Neural progenitor cell (in vitro differentiated cells): ENCODE measurements at places on chromosomes 16 and 17.

GRCh38 chr16:23640615-23640930, 537 bp downstream of the PALB2 start:
- no peaks in the 10 kb centered on the region for H3K36me3 ChIP-seq
- DNase-seq: no peak
- H3K27me3 ChIP-seq: no peaks in the 10 kb centered on the region
- peak overlapping the region; percentile 69 for H3K4me3 ChIP-seq
- H3K27ac ChIP-seq: no peak overlapping the region

DNA sequence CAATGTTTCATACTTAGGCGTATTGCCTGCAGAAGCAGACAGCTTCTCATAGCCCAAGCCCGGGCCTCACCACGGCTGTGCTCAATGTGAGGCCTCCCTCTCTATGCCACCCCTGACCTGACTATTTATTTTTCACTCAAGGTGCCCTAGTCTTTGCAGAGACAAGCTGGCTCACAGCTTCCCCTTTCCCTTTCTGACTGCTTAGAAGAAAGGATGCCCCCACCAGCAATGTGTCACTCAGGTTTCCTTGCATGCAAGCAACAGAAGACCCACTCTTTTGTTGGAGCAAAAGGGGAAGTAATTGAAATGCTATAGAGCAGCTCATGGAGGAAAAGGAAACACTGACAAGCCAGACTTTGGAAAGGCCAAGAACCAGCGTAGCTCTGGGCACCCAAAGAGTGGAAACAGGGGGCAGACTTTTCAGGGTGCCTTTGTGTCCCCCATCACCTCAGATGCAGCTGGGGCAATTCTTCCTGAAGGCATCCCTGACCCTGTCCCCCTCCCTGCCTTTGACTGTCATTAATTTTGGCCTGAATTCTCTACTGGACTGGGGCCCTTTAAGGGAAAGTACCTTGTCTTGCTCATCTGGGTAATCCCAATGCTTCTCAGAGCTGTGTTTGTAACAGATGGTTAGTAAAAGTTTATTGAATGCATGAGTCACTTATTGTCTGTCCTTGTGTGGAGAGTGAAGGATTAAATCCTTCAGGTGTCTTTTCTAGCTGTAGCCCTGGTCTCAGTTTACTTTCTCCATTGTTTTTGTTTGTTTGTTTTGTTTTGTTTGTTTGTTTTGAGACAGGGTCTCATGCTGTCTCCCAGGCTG, 17.8 kb downstream of the RGS9 start:
- H3K27ac ChIP-seq: no peak overlapping the region
- no peak overlapping the region for H3K4me3 ChIP-seq
- DNase-seq: no peak
- no peaks in the 10 kb centered on the region for H3K36me3 ChIP-seq
- H3K27me3 ChIP-seq: no peaks in the 10 kb centered on the region
- peaks cover 6% of the 10 kb centered on the region for H3K4me1 ChIP-seq

GRCh38 chr17:45408611-45409421, 23.9 kb downstream of the ARHGAP27 start:
- H3K4me3 ChIP-seq: no peak overlapping the region
- H3K4me1 ChIP-seq: peaks cover 17% of the 10 kb centered on the region
- H3K36me3 ChIP-seq: no peaks in the 10 kb centered on the region
- no peak overlapping the region for H3K27ac ChIP-seq
- H3K27me3 ChIP-seq: no peaks in the 10 kb centered on the region

DNA sequence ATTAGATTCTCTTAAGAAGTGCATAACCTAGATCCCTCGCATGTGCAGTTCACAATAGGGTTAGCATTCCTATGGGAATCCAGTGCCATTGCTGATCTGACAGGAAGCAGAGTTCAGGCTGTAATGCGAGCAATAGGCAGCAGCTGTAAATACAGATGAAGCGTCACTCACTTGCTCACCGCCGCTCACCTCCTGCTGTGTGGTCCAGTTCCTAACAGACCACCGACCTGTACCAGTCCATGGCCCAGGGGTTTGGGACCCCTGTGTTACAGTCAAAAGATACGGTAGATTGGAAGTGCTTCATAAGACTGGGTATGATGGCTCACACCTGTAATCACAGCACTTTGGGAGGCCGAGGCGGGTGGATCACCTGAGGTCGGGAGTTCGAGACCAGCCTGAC, 2.8 kb downstream of the STAT5A start:
- H3K36me3 ChIP-seq: no peaks in the 10 kb centered on the region
- H3K27ac ChIP-seq: no peak overlapping the region
- DNase-seq: no peak
- no peaks in the 10 kb centered on the region for H3K4me1 ChIP-seq
- no peak overlapping the region for H3K4me3 ChIP-seq

DNA sequence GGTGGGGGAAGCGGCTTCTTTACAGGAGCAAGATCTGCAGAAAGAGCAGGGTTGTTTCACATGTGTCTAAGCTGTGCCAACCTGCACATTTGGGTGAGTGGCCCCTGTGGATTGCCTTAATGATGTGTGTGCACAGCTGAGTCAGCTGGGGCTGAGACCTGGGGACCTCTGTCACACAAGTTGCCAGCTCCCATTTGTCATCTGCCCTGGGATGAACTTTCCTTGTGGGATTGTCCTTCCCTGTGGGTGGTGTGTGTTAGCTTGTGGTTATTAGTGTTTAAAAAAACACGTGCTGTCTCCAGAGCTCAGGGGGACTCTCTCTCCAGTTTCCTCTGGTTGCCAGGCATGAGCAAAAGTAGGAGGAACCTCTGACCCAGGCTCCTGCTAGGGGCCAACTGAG, 400.5 kb upstream of the CCL2 start:
- H3K4me3 ChIP-seq: no peak overlapping the region
- no peak for DNase-seq
- no peaks in the 10 kb centered on the region for H3K27me3 ChIP-seq
- H3K36me3 ChIP-seq: no peaks in the 10 kb centered on the region

DNA sequence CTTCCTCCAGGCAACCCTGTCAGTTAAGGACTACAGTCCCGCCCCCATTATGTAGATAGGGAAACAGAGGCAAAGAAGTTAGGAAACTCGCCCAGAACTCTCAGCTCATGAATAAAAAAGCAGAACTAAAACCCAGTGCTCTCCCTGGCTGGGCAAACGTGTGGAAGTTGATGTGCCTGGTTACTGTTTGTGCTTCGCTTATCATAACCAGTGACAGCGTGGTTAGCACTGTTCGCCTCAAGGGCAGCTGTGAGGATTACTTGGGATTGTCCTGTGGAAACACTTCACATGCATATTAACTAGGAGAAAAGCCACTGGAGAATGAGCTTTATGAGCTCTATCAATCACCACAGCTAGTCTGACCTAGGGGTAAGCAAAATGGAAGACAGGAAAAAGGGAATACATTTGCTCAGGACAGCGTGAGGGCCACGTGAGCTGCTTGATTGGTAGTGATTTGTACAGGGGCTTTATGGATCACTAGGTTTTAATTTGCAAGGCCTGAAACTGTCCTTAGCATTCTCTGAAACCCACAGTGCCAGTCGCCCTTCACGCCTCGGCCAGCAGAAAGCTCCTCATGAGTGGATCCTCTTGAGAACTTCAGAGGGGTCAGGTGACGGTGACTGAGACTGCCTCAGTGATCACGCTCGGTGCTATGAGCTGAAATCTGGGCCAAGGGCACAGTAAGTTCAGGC, 19.9 kb downstream of the CYB5D2 start:
- DNase-seq: no peak
- H3K36me3 ChIP-seq: no peaks in the 10 kb centered on the region
- no peaks in the 10 kb centered on the region for H3K27me3 ChIP-seq
- H3K27ac ChIP-seq: no peak overlapping the region
- H3K4me1 ChIP-seq: peaks cover 9% of the 10 kb centered on the region

- no peak overlapping the region for H3K4me3 ChIP-seq
- DNase-seq: no peak
- H3K27me3 ChIP-seq: peaks cover 4% of the 10 kb centered on the region
- H3K36me3 ChIP-seq: no peaks in the 10 kb centered on the region
Observed at GRCh38 chr17:37762666-37763065, 17.8 kb upstream of the HNF1B start.

DNA sequence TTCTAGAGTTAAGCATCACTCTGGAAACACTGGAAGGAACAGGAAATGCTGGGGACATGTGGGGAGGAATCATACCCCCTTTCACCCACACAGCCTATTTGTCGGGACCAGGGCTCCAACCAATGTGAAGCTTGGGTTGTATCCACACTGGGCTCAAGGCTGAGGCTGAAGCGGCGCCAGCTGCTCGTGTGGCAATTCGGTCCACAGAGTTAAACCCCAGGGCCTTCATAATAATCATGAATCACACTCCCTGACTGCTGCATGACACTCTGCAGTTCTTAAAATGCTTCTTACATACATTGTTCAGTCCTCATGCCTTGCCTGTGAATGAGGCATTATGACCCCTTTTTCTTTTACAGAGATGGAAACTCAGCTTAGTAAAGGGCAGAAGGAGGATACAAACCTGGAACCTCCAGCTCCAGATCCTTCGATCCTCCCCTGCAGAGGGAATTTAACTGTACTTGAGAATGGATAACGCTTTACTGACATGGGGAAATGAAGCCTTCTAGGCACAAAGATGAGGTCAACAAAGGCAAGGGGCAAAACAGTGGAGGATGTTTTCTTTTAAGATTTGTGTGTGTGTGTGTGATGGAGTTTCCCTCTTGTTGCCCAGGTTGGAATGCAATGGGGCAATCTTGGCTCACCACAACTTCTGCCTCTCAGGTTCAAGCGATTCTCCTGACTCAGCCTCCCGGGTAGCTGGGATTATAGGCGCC, 72.7 kb downstream of the SOX9 start:
- H3K4me1 ChIP-seq: no peaks in the 10 kb centered on the region
- no peak overlapping the region for H3K27ac ChIP-seq
- DNase-seq: no peak
- H3K27me3 ChIP-seq: no peaks in the 10 kb centered on the region

DNA sequence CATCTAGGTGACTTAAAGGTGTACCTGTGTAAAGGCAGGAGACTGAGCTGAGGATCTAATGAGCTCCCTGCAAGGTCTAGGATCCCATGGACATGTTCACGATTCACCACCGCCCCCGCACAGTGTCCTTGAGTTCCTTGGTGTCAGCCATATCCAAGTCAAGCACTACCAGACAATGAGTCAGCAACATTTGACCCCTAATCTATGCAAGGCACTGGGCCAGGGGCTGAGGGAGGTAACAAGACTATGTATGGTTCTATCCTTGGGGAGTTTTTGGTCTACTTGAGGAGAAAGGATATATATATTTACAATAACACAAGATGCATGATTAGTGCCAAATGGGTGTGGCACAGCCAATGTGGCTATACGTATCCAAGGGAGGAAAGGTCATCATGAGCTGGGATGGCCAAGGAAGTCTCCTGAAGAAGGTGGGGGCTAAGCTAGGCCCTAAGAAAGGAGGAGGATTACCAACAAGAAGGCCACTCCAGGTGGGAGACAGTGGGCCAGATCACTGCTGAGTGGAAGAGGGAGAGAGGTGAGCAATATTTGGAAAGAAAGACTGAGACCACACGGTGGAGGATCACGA, 35.0 kb downstream of the ITGB3 start:
- no peak overlapping the region for H3K4me3 ChIP-seq
- no peak for DNase-seq
- no peaks in the 10 kb centered on the region for H3K36me3 ChIP-seq
- no peaks in the 10 kb centered on the region for H3K4me1 ChIP-seq
- H3K27me3 ChIP-seq: no peaks in the 10 kb centered on the region
- no peak overlapping the region for H3K27ac ChIP-seq

GRCh38 chr17:42618442-42619150, 9.1 kb downstream of the TUBG1 start:
- H3K4me3 ChIP-seq: no peak overlapping the region
- H3K36me3 ChIP-seq: no peaks in the 10 kb centered on the region
- peaks cover 9% of the 10 kb centered on the region for H3K4me1 ChIP-seq
- peak overlapping the region; percentile 31 for H3K27ac ChIP-seq
- DNase-seq: peak; percentile 70

DNA sequence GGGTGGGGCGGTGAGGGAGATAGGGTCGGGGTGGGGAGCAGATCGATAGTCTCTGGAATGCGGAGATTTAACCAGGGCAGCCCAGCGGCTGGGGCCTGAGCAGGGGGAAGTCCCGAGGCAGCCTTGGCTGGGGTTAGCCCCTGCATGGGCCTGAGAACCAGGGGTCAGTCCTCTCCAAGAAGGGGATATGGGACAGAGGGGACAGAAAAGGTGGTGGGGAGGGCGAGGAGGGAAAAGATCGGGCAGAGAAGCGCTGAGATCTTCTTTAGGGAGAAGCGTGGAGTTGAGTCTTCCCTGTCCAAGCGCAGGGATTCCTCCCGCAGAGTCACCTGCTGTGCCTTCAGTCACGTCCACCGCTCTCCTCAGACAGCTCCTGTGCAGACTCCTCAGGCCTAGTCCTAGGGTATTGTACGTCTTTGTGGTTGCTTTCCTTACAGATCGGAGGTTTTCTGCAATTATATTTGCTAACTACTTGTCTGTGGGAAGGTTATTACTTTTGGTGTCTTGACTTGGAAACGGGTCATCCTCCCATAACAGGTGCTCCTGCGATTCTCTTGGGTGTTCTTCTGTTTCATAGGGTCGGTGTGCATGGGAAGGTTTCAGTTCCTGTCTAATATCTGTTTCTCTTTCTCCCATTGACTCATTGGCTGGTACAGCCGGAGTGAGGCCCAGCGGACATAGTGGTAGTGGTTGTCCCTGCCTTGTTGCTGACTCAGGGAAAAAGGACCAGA, 952 bp downstream of the CD300A start:
- peaks cover 6% of the 10 kb centered on the region for H3K27me3 ChIP-seq
- H3K27ac ChIP-seq: no peak overlapping the region
- no peak overlapping the region for H3K4me3 ChIP-seq
- H3K4me1 ChIP-seq: peaks cover 7% of the 10 kb centered on the region
- peak; percentile 37 for DNase-seq
- H3K36me3 ChIP-seq: no peaks in the 10 kb centered on the region

- no peaks in the 10 kb centered on the region for H3K36me3 ChIP-seq
- H3K4me3 ChIP-seq: no peak overlapping the region
- no peak overlapping the region for H3K27ac ChIP-seq
- no peak for DNase-seq
- H3K4me1 ChIP-seq: peaks cover 5% of the 10 kb centered on the region
Observed at GRCh38 chr17:59423903-59424302, 92.4 kb downstream of the YPEL2 start.

- H3K4me3 ChIP-seq: no peak overlapping the region
- no peaks in the 10 kb centered on the region for H3K36me3 ChIP-seq
- no peaks in the 10 kb centered on the region for H3K4me1 ChIP-seq
- DNase-seq: no peak
Observed at GRCh38 chr17:58956997-58957724, 149.5 kb downstream of the TRIM37 start.

GRCh38 chr17:58112970-58113631, 29.9 kb downstream of the DYNLL2 start:
- H3K4me3 ChIP-seq: no peak overlapping the region
- no peaks in the 10 kb centered on the region for H3K36me3 ChIP-seq
- H3K4me1 ChIP-seq: no peaks in the 10 kb centered on the region
- DNase-seq: peak; percentile 83

- H3K36me3 ChIP-seq: no peaks in the 10 kb centered on the region
- peaks cover 24% of the 10 kb centered on the region for H3K27me3 ChIP-seq
- no peak overlapping the region for H3K27ac ChIP-seq
- DNase-seq: no peak
Observed at GRCh38 chr17:39750131-39751015, 12.6 kb downstream of the GRB7 start.
